ENCODE measurements at places on chromosomes 12 and 14.

DNA sequence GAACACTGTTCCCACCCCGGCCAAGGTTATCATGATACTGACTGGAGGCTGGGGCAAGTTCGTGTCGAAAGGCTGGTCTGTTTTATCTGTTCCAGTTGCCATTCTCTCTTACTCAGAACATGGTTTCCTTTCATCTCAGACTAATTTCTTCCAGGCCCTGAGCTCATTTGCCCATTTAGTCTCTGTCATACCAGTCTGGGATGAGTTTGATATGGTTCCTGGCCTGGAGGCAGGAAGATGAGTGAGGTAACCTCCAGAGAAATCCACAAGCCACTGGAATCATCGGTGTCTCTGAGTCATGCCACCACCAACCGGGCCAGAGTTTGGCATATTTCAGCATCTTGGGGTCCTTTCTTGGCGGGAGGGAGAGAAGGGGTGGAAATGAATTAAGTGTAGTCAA is 114.7 kb downstream of the NTF3 start:
- no peak for DNase-seq

DNA sequence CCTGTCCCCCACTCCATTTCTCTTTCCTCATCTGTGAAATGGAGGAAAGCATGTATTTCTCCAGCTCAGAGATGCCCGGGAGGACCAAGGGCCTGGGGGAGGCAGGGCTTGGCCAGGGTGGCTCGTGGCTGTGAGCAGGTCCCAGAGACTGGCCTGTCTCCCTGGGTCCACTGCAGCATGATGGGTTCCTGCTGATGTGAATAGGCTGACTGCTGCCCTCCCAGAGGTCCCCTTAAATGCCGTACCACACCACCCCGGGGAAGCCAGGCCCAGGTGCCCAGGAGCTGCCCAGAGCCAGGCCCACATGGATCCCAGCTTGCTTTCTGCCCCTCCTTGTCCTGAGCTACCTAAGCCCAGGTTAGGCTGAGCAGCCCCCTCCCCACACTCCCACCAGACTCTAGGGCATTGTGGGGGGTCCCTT is 158.2 kb upstream of the C14orf180 start:
- DNase-seq, result no peak

GRCh38 chr14:90560991-90561390 is 164.2 kb downstream of the CALM1 start:
- no peak for DNase-seq

GRCh38 chr12:104680070-104680469 is 223.3 kb downstream of the CHST11 start:
- DNase-seq, result no peak

GRCh38 chr12:122106843-122107242 is 28.3 kb downstream of the MLXIP start:
- DNase-seq, result no peak

DNA sequence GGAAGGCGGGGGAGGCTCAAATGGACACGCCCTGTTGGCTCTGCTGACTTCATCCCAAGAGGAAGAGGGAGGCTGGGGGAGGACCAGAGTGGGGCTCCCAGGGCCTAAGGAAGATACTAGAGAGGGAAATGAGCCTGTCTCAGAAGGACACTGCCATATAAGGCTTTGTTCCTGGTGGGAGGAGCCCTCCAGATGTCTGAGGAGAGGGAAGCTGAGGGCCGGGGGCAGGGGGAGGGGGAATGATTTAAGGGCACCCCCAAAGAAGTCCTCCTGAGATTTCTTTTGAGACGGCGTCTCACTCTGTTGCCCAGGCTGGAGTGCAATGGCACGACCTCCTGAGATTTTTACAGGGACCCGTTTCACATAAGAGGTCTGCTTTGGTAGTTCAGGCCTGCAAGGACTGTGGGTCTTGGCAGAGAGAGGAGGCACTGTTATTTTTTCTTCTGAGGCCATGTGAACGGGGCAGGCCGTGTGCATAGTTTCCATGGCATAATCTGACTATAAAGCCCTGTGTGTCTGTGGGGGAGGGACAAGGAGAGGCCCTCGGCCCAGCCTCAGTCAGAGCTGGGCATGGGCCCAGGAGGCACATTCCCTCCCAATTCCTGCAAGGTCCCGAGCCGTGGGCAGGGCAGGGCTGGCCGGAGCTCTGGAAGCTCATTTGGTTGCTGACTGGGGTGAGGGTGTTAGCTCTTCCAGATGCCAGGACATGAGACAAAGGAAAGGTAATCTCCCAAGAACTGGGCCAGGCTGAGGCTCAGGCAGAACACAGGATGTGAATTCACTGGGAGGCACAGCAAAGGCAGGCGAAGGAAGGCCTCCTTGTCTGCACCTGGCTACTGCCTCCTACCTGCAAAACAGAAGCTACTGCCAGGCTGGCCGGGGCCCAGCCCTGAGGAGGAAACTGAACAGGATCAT is 22.2 kb upstream of the PLEKHG3 start:
- no peak for DNase-seq

Data from activated CD8-positive, alpha-beta memory T cell treated with anti-CD3 and anti-CD28 coated beads for 4 hours (primary cell).